ENCODE measurements at places on chromosomes 12 and 14.

- no peak for DNase-seq
Measured at GRCh38 chr12:2292560-2292959, 239.8 kb downstream of the CACNA1C start.

GRCh38 chr14:55430024-55430690 lies 10.3 kb downstream of the TBPL2 start:
- no peak for DNase-seq

DNA sequence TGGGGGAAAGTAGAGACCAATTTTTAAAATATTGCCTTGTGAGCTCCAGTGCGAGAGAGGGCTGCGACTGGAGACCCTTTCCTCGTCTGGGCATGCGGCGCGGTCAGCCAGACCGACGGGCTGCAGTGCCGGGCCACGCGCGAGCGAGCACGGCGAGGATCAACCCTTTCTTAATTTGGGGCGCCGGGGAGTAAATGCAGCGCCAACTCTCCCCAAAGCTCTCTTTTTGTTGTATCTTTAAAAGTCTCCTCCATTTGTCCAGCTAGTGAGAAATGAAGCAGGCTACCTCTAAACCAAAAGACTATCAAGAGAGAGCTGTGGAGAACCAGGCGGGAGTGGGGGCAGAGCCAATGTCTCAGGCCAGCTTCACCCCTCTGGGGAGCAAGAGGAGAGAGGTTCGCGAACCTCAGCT lies 1.4 kb downstream of the SIX1 start:
- no peak for DNase-seq

DNA sequence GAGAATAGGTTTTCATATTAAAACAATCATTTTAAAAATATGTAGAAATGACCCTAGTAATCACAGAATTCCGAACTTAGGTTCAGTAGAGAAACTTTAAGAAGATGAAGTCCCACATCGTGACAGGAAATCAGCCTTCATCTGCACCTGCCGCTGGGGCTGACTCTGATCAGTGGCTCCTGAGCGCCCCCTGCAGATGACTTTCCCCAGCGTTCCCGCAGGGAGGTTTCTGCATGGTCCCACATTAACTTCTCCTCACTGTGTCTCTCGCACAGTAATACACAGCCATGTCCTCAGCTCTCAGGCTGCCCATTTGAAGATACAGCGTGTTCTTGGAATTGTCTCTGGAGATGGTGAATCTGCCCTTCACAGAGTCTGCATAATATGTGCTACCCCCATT lies 1131.1 kb downstream of the TMEM121 start:
- DNase-seq: peak; percentile 44

DNA sequence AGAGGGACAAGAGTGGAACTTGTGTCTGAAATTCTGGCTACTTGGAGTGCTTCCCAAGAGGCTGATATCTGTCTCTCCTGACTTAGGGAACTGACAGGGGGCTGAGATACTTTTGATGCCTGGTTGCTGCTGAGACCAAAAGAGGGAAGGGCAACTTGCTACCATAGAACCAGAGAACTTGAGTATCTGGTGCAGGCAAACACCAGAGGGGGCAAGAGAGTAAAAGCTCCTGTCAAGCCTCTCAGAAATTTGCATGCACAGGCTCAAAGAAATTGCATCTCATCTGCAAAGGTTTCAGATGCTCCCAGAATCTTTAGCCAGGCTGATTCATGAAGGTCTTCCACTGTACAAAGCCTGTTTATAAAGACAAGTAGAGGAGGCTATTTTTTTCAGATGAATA lies 391.3 kb upstream of the FOXG1 start:
- DNase-seq: no peak

GRCh38 chr12:74817499-74817898 lies 279.9 kb downstream of the ATXN7L3B start:
- no peak for DNase-seq

DNA sequence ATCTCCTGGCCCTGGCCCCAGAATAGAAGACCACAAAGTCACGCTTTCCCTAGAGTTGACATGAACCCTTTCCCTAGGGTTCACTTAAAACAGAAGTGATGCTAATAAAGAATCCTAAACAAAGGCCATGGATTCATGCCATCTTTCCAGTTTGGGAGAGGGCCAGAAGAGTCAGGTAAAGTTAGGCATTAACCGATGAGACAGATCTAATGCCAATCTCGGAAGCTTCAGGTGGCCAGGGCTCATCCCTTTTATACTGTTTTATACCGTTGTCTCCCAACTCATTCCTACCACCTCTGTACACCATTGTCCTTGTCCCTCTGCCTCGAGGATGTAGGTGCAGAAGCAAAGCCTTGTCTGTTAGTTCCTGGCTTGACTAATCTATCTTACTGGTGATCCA lies 22.8 kb upstream of the ACTR10 start:
- DNase-seq: no peak

- no peak for DNase-seq
Measured at GRCh38 chr14:68757618-68758081, 35.2 kb downstream of the ZFP36L1 start.

DNA sequence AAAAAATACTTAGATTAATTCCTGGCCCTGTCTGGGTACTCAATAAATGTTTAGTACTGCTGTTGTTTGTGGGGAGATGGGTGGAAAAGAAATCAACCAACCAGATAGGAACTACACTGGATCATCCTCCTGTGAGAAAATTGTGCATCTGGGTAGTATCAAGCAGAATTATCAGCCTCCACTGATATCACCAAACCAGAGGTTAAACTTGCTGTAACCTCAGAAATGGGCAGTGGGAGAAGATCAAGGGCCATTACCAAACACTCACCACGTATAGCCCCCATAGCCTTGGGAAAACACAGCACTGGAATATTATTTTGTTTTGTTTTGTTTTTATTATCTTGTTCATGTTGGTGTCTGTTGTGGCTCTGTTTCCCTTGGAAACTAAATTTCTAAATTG lies 19.7 kb downstream of the VEZT start:
- DNase-seq: no peak

- no peak for DNase-seq
Measured at GRCh38 chr12:104641862-104642261, 185.1 kb downstream of the CHST11 start.

GRCh38 chr12:47797441-47797840 lies 22.3 kb downstream of the HDAC7 start:
- DNase-seq: no peak

GRCh38 chr14:96184737-96185136 lies 19.9 kb upstream of the BDKRB2 start:
- no peak for DNase-seq

DNA sequence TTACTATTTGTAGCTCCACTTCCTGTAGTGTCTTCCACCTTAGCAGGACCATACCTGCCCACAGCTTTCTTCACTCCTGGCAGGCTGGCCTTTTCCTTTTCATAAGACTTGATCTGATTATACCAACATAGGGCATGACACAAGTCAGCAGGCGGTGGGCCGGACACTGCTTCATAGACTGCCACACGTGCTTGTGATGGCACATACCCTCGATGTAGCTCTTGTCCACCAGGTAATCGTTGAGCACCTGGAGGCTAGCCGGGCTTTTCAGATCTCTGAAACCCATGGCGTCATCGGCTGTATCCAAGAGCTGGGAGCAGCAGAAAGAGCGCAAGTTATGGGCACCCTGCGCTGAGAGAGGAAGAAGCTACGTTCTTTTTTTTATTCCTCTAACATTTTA lies 53.7 kb upstream of the TMEM263 start:
- no peak for DNase-seq

GRCh38 chr12:34363050-34363673 lies 340.9 kb downstream of the ALG10 start:
- no peak for DNase-seq

GRCh38 chr14:25904446-25904845 lies 693.4 kb downstream of the NOVA1 start:
- DNase-seq: no peak

DNA sequence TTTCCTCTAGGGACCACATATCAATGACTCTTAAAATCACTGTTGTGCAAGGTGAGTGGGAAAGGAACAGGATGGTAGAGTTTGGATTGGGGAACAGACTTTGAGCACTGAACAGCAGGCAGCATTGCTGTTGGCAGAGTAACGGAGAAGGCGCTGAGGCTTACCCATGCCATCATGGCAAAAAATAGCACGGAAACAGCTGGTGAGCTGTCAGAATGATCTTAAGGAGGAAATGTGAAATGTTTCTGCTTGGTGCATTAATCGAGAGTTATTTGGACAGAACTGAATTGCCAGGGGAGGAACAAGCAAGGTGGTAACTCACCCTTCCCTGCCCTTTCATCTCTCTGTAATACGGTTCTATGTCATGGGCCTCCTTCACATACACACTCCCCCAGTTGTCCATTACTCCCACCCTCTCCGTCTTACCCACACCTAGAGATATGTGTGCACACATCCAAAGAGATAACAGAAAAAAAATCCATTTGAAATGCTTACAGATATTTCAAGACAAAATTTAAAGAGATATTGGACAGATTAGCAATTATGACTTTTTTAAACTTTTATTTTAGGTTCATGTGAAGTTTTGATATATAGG lies 572.5 kb downstream of the DIO2 start:
- no peak for DNase-seq

GRCh38 chr12:132550830-132551640 lies 59.3 kb downstream of the LRCOL1 start:
- no peak for DNase-seq

- peak; percentile 66 for DNase-seq
Measured at GRCh38 chr14:50830932-50831725, at the start of gene NIN. TSS of gene NIN (minus strand) at chr14:50831162. CDS start at chr14:50822056, 9,106 bp downstream.

- no peak for DNase-seq
Measured at GRCh38 chr12:15631007-15631715, 158.0 kb downstream of the EPS8 start.

GRCh38 chr12:98977186-98977585 lies 332.1 kb downstream of the APAF1 start:
- DNase-seq: no peak

GRCh38 chr12:15772405-15773018 lies 16.7 kb downstream of the EPS8 start:
- DNase-seq: no peak

DNA sequence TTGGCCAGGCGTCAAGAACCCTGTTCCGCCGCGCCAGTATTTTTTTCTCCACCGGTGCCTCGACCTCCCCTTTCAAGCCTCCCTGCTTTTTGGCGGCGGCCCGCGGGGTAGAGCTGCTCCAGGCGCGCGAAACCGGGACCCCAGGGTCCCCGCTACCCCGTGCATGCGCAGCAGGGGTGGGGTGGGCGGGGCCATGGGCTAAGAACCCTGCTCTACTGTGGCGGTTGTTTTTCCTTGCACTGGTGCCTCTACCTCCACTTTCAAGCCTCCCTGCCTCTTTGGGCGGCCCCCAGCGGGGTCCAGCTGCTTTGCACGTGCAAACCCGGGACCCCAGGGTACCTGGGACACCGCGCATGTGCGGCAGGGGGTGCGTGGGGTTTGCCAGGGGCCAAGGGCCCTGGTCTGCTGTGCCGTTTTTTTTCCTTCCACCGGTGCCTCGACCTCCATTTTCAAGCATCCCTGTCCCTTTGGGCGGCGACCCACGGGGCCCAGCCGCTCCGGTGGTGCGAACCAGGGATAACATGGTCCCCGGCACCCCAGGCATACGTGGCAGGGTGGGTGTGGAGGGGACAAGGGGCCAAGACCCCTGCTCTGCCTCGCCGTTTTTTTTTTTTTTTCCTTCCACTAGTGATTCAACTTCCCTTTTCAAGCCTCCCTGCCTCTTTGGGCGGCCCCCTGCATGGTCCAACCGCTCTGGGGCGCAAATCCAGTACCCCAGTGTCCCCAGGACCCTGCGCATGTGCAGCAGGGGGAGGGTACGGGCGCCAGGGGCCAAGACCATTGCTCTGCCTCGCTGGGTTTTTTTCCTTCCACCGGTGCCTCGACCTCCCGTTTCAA lies 326.8 kb downstream of the ALG10 start:
- no peak for DNase-seq

GRCh38 chr12:59843260-59843843 lies 247.5 kb downstream of the SLC16A7 start:
- no peak for DNase-seq

DNA sequence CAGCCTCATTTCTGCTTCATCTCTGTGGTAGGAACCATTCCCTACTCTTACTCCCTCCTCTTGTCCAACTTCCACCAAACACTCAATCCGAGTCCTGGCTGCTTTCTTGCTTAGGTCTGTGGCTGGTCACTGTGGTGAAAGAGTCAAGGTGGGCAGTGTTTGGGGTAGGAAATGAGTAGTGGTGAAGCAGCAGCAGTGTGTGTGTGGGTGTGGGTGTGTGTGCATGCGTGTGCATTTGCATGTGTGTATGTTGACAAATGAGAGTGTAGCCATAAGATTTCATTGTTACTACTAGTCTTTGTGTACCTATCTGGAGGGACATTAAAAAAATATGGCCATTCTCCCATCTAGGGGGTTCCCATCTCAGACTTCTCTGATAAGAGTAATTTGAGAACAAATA lies 78.6 kb upstream of the SCN8A start:
- DNase-seq: no peak

GRCh38 chr14:65332141-65332871 lies 80.2 kb upstream of the FUT8 start:
- DNase-seq: no peak

DNA sequence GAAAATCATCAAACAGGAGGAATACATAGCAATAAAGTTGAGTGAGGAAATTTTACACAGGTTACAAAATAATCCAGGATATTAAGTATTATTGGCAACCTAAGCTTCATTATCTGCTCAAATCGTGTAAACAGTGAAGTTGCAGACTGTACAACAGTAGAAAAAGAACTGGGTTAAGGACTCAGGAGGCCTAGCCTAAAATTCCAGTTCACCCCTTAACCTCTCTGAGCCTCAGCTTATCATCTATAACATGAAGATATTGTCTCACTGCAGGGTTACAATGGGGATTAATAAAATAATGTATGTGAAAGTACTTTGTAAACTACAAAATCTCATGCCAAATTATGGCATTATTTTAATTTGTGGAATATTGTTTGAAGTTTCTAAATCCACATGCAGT lies 26.0 kb downstream of the DDHD1 start:
- DNase-seq: no peak

- no peak for DNase-seq
Measured at GRCh38 chr14:69713993-69714679, 52.8 kb upstream of the SRSF5 start.

GRCh38 chr12:111991946-111992345 lies 21.0 kb downstream of the TMEM116 start:
- DNase-seq: no peak

GRCh38 chr12:29656762-29657538 lies 126.8 kb downstream of the TMTC1 start:
- no peak for DNase-seq

GRCh38 chr12:102903337-102904007 lies 13.6 kb downstream of the PAH start:
- DNase-seq: no peak

DNA sequence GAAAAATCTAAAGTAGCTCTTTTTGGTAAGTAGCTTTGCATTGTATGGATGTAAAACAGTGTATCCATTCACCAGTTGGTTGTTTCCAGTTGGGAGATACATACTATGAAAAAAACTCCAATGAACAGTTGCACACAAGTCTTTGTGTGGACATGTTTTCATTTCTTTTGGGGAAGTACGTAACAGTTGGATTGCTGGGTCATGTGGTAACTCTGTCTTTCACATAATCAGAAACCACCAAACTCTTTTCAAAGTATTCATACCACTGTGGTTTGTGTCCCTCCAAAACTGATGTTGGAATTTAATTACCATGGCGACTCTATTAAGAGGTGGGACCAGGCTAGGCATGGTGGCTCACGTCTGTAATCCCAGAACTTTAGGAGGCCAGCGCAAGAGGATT lies 58.9 kb upstream of the RESF1 start:
- DNase-seq: no peak
